ENCODE measurements at places on chromosomes 7 and 10.

DNA sequence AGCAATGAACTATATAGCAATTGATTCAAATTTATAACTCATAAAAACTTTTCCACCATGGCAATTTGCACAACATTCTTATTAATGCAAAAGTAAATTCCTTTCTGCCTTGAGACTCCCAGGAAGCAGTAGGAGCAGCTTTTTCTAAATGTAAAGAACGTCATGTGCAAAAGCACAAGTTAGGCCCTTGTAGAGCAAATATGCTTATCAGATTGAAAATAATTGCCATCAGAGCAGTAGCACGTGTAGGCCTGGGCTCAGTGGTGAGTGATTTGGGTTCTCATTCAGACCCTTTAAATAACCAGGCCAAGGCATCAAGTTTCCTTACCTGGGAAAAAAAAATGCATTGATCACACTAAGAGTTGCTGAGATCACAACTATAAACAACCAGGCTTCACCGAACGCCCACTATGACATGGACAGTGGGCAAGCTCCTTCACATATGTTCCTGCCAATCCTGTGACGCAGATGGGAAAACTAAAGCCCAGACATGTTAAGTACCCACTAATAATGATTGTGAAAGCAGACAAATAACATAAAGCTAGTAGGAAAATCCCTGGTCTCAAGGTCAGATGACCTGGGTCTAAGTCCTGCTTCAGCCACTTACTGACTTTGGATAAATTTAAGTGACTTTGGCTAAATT is 22.1 kb upstream of the SAR1A start:
- no peak for DNase-seq

GRCh38 chr10:42149722-42150427 is 488.5 kb downstream of the ZNF33B start:
- DNase-seq: no peak

DNA sequence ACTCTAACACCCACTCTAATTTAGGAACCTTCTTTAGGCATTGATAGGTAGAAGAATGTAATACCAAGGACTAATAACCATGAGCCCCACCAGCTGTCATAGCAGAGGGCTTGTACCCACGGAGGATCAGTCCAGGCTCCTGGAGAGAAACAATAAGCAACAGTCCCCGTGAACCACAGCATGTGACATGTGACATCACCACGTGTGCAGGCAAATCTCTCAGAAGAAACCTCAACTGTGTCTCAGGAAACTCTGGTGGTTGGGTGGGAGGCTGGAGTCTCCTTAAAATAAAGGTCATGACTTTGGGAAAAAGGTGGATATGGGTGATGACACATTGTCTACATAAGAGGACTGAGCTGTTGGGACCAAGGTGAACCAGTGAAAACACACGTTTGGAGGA is 653.9 kb upstream of the FOXK1 start:
- DNase-seq: no peak

DNA sequence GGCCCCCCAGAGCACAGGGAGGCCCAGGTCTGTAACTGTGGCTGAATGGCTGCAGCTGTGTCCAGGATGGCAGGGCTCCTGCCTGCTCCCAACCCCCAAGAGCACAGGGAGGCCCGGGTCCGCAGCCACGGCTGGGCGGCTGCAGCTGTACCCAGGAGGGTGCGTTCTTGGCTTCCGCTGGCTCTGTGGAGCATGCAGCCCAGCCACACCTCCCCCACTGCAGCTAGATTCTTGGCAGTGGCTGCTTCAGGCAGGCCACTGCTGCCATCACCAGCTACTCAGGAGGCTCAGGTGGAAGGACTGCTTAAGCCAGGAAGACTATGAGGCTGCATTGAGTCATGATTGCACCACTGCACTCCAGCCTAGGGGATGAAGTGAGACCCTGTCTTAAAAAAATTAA is 27.9 kb downstream of the C7orf25 start:
- DNase-seq: no peak

DNA sequence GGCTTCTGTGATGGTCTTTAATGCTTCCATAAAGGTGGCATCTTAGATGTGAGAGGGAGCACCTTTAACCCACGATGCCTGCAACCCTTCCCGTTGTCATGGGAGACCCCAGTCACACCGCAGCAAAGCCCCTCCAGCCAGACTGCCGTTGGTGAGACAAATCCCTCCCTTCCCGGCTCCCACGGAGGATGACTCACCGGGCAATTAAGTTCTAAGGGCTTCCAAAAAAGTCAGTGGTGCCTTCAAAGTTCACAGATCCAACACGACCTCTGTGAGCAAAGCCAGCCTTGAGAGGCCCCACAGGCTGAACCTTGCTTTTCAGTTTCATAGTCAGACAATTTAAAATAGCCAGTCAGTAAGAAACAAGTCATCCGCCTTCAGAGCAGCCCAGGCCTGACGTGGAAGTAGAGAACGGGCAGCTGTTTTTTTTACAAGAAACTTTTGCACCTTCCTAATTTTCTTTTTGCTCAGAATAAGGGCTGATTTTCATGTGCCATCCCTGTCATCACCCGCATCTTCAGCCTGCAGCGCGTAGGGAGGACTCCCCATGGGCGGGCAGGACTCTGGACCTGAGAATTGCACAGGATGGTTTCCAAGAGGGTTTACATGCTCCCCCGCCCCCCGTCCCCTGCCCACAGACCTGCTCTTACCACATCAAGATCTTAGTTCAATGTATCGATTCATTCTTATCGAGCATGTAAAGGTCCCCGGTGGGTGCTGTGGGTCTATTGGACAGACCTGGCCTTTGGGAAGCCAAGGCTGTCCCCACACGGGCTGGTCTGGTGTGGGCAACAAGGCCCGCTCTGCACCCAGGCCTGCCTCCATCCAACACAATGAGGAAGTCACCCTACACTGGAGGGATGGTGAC is 333.9 kb downstream of the DNAJB6 start:
- DNase-seq: no peak

DNA sequence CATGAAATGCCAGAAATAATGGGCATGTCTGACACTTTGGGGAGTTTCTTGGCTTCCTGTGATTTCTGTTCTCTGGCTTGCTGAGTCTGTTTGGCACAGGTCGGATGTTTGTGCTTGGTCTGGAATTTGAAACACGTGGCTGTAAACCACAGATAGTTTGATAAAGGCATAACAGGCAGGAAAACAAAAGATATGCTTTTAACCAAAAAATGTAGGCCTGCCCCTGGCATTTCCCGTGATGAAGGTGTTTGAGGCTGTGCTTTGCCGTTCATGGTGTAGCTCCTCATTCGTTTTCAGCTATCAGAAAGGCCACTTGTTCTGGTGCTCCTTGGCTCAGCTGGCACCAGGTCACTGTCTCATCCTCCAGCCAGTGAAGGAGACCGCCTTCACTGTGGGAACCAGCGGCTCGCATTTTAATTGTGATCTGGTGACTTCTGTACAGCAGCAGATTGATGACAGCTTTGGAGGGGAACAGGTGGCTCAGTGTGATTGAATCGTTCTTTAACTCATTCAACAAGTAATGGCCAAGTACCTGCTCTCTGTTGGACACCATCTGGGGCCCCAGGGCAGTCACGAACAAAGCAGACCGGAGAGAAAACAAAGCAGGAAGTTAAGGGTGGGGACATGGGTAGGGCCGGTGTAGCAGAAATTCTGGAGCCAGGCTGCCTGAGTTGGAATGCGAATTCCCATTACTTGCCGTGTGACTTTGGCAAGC is 111.5 kb downstream of the CCNY start:
- DNase-seq: no peak

DNA sequence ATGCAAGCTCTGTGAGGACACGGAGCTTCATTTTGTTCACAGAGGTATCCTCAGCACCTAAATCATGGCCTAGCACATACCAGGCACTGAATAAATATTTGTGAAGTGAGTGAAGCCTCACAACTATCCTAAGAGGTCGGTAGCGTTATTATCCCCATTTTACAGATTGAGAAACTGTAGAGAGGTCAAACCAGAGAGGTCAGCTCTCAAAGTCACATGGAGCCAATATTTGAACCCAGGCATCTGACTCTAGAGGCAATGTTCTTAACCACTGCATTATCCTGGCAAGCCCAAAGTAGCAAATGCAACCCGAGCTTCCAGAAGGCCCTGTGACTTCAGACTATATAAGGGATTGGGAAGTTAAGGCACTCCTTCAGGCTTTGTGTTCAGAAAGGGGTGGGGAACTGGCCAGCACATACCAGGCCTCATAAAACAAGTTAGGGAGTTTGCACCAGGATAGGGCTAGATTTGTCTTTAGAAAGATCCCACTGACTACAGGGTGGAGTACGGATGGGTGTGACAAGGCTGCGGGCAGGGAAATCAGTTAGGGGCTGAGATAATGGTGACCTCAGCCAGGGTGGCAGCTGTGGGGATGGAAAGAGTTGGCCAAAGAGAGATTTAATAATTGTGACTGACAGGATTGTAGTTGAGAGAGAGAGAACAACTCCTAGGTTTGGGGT is 101.4 kb downstream of the TBXAS1 start:
- DNase-seq: no peak

- no peak for DNase-seq
These were observed 23.5 kb downstream of the KLHL7 start for GRCh38 chr7:23129036-23129435.

DNA sequence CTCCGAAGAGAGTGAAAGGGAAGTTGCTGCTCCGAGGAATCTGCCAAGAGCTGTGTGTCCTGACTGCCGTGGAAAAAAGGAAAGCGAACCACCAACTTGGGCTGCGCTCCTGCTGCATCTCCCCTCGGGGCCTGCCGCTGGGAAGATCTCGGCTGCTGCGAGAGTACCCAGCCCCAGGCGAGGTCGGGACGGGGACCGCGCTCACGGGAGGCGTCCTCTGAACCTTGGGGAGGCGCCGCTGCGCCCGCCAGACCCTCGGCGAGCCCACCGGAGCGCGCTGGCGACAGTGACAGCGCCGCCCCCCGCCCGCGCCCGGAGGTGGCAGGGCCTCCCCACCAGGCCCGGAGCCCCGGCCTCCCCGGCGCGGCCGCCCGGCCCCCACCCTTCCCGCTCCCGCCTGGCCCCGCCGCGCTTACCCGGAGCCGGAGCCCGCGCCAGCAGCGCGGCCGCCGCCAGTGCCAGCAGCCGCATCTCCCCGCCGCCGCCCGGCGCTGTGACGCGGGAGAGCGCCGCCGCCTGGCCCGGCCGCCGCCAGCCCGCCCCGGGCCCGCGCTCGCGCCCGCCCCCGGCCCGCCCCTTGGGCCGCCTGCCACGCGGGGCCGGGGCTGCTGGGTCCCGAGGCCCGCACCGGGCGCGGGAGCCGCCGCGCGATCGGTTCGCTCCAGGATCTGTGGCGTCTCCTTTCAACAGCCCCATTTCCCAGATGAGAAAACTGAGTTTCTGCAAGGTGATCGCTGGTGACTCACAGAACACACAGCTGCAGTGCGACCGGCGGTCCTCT is at the start of gene VSTM4:
Gene VSTM4, minus strand, starts transcription at position 508 of the 781 bp plus-strand sequence. Its CDS starts 37 bp downstream, at position 471.
- no peak for DNase-seq

DNA sequence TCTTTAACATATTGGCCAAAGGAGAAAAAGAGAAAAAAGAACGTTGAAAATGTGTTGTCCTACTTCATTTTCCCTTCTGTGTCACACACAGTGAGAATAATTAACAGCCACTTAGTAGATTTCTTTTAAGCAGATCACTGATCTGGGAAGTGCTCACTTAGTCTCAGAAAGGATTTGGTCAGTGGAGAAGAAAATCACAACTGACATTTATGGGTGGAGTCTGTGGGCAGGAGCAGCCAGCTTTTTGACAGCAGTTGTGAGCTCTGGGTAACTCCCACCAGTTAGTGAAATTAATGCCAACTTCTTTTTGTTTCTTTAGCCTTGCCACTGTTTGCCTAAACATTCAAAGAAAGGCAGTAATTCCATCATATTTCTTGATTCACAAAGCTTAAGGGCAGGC is 49.7 kb downstream of the CDK14 start:
- no peak for DNase-seq

GRCh38 chr7:65988084-65988483 is 6.1 kb upstream of the GUSB start:
- DNase-seq: no peak

- no peak for DNase-seq
These were observed 35.0 kb downstream of the NRF1 start for GRCh38 chr7:129646369-129647021.

- no peak for DNase-seq
These were observed 456.8 kb downstream of the KCNMA1 start for GRCh38 chr10:77180794-77181193.

DNA sequence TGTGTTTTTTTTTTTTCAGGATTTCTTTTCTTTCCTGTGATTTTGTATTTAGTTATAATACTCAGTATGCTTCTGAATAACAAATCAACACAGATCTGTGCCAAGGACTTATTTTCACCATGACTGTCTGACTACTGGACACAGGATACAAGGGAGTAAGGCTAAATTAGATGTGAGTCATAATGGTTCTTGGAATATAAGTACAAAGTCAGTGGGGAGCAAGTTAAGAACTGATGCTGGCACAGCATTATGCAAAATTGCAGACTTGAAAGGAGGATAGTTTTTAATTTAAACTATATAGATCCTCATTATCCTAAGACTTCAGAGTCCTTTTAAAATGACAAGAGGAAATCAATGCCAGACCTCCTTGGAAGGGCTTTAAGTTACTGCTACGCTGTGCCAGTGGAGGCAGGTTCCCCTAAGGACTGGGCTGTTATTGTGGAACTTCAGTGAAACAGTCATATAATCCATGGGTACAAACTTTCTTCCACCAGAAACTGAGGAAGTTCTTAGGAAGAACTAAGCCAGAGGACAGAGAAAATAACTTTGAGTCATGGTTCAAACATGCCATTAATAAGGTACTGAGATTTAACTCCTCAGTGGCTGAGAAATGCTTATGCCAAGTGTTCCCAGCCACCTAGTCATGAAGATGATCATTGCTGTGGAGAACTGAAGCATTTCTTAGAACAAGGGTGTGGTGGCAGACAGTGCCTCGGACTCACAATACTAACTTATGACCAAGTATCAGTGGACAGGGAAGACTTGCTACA is 531.2 kb downstream of the HTR7 start:
- no peak for DNase-seq

- DNase-seq: no peak
These were observed 11.9 kb upstream of the XPNPEP1 start for GRCh38 chr10:109934958-109935793.

- DNase-seq: no peak
These were observed 276.5 kb downstream of the OTUD1 start for GRCh38 chr10:23715363-23715762.

GRCh38 chr7:29385214-29385814 is 178.3 kb upstream of the PRR15 start:
- DNase-seq: no peak
